ENCODE measurements at places on chromosomes 11 and 22.

DNA sequence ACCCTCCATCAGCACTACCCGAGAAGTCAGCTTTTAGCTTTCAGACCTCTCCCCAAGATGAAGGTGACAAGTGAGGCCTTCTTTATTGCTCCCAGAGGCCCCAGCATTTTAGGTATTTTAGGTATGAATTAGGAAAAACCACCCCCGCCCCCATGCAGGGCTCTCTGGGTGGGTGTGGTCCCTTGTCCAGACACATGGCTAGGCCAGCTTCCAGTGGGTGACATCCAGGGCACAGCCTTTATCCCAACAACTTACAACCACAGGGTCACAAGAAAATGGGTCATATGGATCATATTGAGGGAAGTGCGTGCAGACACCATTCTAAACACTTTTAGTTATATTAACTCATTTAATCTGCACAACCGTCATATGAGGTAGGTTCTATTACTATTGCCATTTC, 42.1 kb downstream of the RIBC2 start:
- no peak for DNase-seq

GRCh38 chr11:32210556-32210955, 119.7 kb downstream of the RCN1 start:
- DNase-seq: no peak

DNA sequence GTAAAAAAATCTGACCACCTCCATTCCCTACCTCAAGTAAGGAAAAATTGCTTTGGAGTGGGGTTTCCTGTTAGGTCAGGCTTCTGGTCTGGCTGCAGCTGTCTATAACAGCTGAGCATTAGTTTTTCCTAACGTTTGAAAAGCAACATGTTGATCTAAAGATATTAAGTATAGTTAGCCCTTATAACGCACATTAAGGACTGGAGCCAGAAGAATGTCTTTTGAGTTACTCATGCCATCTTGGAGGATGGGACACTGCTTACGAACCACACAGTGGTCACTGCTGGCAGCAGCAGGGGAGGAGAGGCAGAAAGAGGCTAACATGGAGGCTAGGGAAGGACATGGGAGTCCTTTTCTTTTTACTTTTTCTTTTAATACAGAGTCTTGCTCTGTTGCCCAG, 44.1 kb upstream of the GDPD4 start:
- DNase-seq: no peak

DNA sequence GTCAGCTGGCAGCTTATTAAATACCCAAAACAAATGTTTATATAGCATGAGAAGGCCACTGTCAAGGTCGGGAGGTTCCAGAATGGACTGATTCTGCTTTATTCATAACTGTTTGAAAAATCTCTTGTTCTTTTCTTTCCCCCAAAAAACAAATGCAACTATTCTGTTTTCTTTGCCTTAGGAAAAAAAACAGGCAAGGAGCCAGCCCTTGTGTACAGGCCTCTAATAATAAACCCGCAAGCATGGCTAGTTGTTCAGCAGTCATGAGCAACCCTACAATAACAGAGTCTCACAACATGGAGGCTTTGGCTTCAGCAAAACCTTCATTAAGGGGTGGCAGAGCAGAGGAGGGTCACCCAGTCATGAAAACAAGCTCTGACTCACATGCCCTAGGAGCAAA, 191.7 kb downstream of the KIRREL3 start:
- no peak for DNase-seq

DNA sequence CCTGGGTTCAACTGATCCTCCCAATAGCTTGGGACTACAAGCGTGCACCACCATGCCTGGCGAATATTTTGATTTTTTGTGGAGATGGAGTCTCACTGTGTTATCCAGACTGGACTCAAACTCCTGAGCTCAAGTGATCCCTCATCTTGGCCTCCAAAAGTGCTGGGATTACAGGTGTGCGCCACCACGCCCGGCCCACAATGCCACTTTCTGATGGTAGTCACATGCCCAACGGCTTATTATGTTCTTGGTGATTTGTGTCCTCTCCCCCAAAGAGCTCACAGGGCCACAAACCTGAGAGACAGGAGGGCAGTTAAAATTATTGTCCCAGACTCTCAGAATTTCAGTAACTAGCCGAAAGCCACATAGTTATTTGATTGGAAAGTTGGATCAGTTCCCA, 9.6 kb downstream of the GRIK4 start:
- DNase-seq: no peak

GRCh38 chr22:25347752-25348102, 128.3 kb downstream of the CRYBB2 start:
- DNase-seq: no peak

GRCh38 chr11:41795004-41795403, 335.6 kb upstream of the LRRC4C start:
- DNase-seq: no peak

DNA sequence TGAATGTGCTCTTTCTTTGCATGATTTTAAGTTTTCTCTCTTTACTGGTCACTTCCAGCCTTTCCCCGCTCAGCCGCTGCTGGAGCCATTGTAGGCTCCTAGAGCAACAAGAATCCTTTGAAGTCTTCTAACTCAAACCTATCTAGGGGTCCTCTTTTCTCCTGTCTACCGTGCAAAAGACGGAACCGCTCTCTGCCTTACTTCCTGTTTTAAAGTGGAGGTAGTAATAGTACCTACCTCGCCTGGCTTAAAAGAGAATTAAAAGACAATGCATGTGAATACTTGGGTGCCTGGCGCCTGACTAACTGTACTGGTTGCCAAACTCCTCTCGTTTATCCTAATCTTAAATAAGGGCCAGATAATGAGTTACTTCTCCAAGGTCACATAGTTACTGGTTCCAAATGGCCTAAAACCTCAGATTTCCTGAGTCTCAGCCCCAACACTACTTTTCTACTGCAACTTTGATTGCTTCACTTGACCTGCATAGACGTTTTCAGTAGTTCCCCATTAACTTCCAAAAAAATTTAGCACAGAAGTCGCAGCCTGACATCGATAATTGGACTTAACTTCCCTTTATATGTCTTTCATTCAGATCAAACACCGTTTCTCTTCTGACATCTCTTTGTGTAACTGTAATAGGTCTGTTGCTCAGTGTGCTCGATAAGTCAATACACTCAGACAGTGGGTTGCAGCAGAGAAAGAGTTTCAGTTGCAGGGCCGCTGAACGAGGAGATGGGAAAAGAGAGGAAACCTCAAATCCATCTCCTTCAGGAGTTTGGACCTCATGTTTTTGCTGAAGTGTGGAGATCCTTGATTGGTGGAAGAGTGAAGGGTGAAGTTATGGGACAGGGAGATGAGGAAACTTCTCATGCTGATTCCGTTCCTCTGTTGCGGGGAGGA, 891 bp downstream of the SAMM50 start:
- no peak for DNase-seq

DNA sequence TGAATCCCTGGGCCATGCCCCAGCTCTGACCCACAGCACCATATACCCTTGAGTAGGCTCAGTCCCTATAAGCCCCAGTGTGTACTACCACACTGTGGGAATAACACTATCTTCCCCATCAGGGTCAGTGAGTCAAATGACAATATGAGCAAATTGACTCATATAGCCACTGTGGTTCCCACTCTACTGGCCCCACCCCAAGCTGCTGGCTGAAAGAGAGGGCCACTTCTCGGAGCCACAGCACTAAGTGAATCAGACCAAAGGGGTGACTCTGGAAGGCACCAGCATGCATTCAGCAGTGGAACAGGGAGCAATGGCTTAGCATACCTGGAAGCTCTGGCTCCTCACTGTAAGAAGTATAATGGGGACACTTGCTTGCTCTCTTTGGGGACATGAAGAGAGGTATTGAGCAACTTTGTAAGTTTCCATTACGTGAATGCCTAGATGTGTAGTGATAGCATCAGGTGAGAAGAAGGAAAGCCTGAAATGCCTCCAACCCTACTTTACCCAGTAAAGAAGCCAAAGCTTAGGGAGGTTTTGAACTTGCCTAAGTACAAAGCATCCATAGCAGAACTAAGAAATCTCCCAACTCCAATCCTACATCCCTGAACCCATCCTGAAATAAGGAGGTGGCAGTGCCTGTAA, 13.5 kb downstream of the CD59 start:
- no peak for DNase-seq

DNA sequence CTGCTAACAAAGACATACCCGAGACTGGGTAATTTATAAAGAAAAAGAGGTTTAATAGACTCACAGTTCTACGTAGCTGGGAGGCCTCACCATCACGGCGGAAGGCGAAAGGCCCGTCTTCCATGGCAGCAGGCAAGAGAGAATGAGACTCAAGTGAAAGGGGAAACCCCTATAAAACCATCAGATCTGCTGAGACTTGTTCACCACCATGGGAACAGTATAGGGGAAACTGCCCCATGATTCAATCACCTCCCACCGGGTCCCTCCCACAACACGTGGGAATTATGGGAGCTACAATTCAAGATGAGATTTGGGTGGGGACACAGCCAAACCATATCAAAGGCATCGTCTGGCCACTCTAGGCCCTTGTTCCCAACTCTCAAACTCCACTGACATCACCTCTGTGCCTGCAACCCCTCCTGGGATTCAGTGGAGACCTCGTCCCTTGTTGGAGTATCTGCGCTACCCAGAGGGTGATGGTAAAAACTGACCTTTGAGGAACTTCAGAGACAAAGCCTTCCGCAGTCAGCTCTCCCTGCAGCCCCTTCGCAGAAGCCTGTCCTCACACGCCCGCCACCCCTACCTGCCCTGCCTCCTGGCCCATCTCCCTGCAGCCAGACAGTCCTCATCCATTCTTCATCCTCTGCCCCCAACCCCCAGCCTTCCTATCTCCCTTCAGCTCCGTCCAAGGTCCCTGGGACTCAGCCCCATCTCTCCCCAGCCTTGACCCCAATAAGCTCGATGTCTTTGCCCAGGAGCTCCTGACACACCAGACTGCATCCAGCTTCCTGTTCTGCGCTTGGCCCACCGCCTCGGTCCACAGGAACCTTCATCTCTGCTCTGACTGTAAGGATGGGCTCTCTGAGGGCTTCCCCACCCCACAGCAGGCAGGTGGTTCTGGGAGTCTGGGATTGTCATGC, 15.8 kb downstream of the CCND1 start:
- DNase-seq: no peak

DNA sequence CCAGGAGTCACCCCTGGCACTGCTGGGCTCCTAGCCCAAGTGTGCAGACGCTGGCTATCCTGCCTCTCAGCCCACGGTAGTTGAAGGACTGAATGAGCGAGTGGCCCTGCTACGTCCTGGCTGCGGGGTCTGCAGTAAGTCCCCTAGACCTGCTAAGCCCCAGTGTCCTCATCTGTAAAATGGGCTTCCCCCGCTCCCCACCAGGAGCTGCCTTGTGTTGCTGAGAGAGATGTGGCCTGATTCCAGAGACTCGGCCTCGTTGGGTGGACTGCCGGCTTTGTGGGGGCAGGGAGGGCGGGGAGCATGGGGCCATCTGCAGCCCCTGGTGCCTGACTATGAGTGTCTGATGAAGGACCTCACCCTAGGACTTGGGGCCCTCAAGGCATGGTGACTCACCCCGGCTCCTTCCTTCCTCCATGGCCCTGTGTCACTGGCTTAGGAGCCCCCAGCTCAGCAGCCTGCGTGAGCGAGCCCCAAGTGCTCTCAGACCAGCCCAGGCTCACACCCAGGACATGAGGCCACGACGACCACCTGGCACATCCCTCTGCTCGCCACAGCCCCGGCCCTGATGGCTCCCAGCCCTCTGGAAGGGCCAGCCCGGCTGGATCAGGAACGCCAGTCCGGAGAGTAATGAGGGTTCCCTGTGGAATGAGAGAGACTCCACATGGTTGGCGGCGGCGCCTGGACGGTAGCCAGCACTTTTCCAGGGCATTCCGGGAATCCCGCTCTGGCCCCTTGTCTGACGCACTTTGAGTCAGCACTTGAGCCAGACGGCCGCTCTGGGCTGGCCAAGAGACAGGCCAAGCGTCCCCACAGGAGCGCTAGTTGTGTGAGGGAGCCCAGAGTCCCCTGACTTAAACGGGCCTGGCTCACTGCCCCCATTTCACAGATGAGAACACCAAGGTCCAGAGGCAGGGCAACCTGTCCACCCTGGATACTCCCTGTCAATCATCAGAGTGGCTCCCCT, 50.5 kb upstream of the SHISAL1 start:
- no peak for DNase-seq

DNA sequence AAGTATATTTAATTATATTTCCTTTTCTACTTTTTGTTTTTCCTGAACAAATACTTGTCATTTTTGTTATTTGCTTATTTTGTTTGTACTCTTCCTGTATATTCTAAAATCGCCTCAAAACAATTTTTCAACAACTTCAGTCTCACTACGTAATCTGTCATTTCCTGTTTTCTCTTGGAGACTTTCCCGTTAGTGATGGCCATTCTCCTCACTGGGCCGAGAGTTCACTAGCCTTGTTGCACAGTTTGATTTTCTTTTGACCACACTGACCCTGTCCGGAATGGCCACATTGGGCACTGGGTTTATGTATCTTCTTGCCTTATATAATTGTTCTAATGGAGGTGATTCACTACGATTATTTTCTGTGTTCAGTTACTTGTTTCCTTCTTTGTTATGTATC, 726.1 kb downstream of the FAM181B start:
- no peak for DNase-seq

GRCh38 chr11:19644316-19644715, 68.3 kb upstream of the NAV2 start:
- DNase-seq: no peak

- DNase-seq: no peak
Observed at GRCh38 chr11:10727146-10727851, 23.7 kb upstream of the CTR9 start.

GRCh38 chr11:64713016-64713707, 9.8 kb downstream of the NRXN2 start:
- DNase-seq: no peak

DNA sequence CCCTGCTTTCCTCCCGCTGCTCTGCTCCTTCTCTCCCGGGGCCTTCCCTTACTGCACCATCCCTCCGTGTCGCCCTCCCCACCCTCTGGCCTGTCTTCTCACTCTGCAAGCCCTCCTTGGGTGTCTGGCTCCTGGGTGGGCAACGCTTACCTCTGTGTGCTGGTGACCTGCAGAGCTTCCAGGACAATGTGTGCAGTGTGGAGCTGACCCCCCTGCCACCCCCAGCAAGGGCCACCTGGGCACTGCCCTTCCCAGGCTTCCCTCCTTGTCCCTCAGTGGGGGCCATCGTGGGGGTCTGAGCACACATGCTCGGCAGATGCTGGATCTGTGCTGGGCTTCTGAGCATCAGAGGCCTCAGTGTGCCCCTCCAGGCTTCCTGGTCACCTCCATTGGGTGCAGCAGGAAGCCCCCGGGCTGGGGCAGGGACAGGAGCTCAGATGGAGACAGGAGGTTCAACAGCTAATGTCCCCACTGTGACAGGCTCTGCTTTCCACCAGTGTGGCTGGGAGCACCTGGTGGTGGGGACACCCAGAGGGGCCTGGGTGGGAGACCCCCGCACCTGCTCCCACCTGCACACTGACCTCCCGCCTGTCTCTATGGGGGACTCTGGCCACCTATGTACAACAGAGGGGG, 7.8 kb upstream of the BRSK2 start:
- no peak for DNase-seq

GRCh38 chr22:37533995-37534394, 14.8 kb upstream of the CARD10 start:
- no peak for DNase-seq
